ENCODE measurements at places on chromosomes 12 and 14.
A peak's percentile ranks its signal among the peaks of the same experiment; 100 is the strongest.

DNA sequence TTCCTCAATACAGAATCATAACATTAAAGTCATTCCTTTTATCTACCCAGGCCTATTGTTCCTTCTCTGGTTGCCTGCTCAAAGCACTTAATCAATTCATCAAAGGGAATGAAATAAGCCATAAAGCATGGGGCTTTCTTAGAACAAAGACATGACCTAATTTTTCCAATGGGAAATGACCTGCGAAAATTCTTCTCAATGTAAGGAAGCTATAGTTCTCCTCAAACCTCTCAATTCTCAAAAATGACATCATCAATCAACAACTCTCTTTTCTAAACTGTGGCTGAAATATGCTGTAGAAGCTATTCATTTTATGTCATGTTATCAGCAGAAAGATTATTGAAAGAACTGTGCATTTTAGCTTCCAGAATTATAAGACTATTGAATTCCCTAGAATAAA lies 116.0 kb upstream of the PTPRR start:
- no peak for DNase-seq

DNA sequence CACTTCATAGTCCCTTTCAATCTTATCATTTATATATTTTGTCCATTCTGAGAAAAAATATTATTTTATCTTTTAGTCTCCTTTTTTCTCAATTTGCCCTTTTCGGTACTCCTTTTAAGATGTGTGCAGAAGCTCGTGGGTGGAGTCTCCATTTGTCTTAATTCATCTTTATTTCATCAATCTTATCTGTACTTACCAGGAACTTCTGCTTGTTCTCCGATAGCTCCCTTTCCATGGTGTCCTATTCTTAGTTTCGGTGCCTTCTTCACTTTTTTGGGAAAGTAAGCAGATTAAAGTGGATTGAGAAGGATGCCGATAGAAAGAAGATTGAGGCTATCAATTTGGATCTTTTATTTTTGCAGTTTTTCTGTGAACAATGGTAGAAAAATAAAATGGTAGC lies 183.4 kb upstream of the PLEKHA5 start:
- DNase-seq, result no peak

DNA sequence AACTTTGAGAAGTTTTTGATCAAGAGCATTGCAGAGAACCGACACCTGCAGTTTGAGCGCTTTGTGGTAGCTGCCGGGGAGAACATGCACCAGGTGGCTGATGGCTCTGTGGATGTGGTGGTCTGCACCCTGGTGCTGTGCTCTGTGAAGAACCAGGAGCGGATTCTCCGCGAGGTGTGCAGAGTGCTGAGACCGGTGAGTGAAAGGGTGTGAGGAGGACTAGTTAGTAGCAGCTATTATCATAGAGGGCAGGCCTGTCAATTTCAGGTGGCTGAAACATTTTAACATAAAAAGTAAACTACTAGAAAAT lies 27.0 kb upstream of the HIGD1C start:
- no peak for DNase-seq

- DNase-seq, result no peak
These were observed 139.7 kb downstream of the PRIMA1 start for GRCh38 chr14:93648440-93649168.

- DNase-seq, result no peak
These were observed 265.6 kb downstream of the TMEM117 start for GRCh38 chr12:44101475-44101874.

DNA sequence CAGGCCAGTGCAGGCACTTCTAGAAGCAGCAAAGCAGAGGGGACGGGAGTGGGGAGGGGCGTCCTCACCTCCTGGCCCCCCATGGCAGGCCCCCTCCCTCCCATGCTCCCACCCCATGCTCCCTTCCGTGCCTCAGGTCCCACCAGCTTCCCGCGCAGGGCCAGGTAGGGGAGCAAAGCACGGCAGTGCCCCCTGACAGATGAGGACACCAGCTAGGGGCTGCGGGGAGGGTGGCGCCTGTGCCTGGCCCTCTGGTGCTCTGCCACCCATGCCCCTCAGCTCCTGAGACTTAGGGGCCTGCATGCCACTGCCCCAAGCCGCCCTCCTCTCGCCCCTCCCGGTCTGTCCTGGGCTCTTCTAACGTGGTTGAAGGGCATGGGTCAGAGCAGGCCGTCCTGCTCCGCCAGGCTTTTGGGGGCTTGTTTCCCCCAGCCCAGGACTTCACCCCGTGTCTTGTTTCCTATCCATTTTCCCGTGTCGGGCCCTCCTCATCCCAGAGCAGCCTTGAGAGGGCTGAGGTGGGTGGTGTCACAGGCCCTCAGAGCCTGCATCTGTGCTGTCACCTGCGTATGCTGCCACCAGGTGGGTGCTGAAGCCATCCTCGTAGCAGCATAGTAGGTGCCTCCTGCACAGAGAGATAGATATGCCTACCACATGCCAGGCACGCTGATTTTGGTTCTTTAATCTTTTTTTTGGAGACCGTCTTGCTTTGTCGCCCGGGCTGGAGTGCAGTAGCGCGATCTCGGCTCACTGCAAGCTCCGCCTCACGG lies 10.2 kb downstream of the TRMT61A start:
- DNase-seq, result no peak

GRCh38 chr12:113285679-113286610 lies 49.0 kb downstream of the SLC8B1 start:
- no peak for DNase-seq

DNA sequence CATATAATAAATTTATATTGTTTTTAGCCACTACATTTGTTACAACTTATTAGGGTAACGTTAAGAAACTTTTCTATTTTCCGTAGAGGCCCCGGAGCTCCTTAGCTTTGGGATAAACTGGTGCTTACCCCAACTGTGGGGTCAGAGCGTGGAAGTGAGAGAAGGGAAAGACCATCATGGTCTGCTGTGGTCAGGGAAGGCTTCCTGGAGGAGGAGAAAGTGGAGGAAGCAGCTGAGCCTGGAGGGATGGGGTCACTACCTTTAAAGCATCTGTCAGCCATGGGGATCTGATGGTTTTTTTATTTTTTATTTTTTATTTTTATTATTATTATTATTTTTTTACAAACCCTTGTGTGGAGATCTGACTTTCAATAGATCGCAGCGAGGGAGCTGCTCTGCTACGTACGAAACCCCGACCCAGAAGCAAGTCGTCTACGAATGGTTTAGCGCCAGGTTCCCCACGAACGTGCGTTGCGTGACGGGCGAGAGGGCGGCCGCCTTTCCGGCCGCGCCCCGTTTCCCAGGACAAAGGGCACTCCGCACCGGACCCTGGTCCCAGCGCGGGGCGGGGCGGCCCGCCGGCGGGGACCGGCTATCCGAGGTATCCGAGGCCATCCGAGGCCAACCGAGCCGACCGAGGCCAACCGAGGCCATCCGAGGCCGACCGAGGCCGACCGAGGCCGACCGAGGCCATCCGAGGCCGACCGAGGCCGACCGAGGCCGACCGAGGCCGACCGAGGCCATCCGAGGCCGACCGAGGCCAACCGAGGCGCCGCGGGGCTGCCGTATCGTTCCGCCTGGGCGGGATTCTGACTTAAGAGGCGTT lies 1101.2 kb upstream of the TMEM132C start:
- peak; percentile 60 for DNase-seq

- DNase-seq, result no peak
These were observed 55.1 kb upstream of the ARID2 start for GRCh38 chr12:45674181-45674977.

DNA sequence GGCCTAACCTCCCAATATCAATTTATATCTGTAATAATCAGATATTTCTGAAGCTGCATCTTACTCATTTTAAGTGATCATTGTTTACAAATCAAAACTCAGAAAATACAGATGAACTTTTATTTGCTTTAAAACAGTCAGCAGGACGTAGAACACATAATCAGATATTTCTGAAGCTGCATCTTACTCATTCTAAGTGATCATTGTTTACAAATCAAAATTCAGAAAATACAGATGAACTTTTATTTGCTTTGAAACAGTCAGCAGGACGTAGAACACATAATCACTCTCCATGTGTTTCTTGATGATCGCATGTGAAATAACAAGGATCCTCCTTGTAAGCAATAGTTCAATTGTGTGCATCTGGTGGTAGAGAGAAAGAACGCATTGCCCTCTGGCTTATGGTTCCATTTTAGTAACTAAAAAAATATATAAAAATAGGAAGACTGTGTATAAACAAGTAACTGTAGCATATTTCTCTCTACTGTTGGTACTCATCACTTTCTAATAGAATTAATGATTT lies 15.0 kb upstream of the TMTC2 start:
- no peak for DNase-seq

GRCh38 chr12:57603815-57604453 lies 690 bp upstream of the DTX3 start:
- no peak for DNase-seq

DNA sequence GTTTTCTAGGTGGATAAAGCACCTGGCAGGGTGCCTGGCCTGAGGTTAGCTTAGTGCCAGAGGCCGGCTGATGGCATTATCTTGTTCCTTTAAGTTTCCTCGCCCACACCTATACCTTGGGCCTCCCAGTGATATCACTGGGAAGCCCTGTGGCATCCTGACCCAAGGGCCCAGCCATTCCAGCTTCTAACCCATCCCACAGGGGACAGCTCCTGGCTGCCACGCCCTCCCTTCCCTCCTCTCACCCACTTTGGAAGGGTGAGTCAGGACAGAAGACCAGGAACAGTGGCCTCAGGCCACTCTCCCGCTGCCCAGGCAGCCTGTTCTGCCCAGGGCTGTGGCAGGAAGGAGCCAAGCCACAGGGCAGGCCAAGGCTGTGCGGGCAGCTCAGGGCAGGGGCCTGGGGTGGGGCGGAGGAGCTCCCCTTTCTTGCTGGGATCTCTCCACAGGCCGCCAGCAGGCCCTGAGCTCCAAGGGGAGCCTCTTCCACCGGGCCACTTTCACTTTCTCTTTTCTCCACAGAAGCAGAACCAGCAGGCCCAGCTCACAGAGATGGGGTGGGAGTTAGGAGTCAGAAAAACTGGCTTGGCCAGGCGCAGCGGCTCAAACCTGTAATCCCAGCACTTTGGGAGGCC lies 75.1 kb downstream of the IRF2BPL start:
- DNase-seq, result no peak

DNA sequence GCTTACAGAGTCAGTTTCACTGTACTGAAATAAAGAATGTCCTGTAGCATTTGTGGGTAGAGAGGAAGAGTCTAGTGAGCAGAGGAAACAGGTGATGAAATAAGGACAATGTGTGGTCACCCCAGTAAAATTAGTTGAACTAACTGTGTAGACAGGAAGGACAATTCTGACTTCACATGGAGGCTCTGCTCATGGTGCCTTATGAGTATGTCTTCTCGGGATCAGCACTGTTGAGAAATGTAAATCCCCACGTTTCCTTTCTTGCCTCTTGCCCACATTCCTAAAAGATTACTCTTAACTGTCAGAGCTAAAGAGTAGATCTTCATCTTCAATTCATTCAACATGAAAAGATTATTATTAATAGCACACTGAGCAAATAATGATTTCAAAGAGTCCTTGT lies 113.2 kb upstream of the FLRT2 start:
- DNase-seq, result no peak

DNA sequence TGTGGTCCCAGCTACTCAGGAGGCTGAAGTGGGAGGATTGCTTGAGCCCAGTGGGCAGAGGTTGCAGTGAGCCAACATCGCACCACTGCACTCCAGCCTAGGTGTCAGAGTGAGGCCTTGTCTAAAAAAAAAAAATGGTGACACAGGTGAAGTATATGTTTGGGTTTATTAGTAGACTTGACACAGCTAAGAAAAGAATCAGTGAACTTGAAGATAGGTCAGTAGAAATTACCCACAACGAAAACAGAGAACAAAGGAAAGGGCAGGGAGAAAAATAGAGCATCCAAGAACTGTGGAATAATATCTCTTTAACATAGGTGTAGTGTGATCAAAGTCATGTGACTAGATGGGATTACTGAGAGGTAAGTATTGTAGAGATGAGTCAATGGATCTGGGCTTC lies 23.7 kb downstream of the ATF1 start:
- DNase-seq, result no peak

GRCh38 chr14:26872515-26873361 lies 274.9 kb upstream of the NOVA1 start:
- DNase-seq, result no peak

GRCh38 chr12:124088217-124088907 lies 115.3 kb downstream of the ZNF664 start:
- DNase-seq, result no peak

DNA sequence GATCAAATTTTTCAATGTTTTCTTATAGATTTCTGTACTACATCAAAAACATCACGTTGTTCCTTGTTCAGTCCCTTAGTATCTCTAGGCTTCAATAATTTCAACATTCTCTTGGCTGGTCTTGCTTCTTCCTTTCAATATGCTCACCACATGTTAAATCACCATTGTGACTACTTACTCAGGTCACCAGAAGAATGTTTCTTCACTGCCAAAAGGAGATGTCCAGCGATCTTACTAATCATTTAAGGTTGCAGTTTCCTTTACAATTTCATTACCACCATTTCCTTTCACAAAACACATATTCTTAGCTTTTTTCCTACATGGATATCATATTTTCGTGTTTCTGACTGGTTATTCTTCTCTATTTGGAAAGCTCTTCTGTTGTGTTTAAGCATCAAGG lies 363.8 kb downstream of the NAV3 start:
- DNase-seq, result no peak

GRCh38 chr12:110224379-110225304 lies 56.4 kb upstream of the ATP2A2 start:
- no peak for DNase-seq

DNA sequence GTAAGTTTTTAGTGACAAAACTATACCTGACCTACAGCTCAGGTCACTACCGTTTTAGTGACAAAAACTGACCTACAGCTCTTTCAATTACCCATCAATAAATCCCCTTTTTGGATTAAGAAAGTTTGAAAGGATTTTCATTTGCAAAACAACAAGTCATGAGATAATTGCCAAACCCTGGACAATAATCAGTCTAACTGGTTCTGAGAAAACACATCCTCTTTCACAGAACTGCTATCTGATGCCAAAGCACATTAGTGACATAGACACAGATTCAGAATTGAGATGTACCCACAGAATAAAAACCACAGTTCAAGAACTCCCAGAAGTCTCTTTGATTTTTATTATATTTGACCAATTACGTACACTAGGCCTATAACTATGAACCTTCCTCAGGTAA lies 126.0 kb upstream of the COCH start:
- no peak for DNase-seq

GRCh38 chr12:85310025-85310424 lies 30.0 kb downstream of the ALX1 start:
- no peak for DNase-seq

- DNase-seq, result no peak
These were observed 55.9 kb upstream of the FGD4 start for GRCh38 chr12:32343496-32343895.

All from activated CD4-positive, CD25-positive, alpha-beta regulatory T cell (primary cell).